NCI-H1048 (cell line): ENCODE measurements at places on chromosomes 13 and 19.
A peak's percentile ranks its signal among the peaks of the same experiment; 100 is the strongest.

DNA sequence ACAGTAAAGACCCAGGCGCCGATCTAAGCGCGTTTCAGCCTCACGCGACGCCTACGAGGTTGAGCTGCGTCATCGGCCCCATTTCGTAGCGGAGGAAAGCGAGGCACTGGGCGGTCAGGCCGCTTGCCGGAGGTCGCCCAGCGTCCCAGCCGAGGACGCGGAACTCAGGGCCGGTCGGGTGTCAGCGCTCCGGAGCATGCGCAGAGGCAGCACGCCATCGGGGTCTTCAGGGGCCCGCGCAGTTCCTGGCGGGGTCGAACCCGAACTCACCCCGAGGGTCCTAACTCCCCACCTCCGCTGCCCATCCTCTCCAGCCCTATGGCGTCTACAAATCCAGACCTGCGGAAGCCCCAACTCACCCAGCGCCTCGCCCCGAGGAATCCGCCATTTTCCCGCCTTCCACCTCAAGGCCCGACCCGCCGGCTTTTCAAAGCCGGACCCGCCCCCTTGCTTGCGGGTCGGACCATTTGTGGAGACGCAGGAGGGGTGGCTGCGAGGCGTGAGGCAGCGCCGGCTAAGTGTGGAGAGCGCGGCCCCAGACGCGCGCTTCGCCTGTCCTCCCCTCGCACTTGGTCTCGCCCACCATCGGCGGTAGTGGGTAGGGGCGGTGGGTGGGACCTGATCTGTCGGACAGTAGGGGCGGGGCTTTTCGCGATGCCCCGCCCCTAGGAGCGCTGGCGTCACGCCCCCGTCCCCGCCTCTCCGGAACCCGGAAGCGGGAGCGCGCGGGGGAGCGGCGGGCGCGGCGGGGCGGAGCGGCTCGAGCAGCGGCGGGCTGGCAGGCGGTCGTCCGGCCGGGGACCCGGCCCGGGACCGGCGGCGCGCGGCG lies at the start of the genes HAUS8 and MYO9B:
Gene HAUS8, minus strand, starts transcription at position 418 of the 829 bp plus-strand sequence. Its CDS starts 30 bp downstream, at position 388.
Gene MYO9B, plus strand, starts transcription at position 743 of the 829 bp plus-strand sequence. CDS start 25,941 bp downstream, outside the sequence.
- DNase-seq: peak; percentile 96

- no peak for DNase-seq
These were observed 339.0 kb downstream of the RFC3 start for GRCh38 chr13:34156841-34157365.

GRCh38 chr13:71218960-71219359 lies 648.0 kb downstream of the DACH1 start:
- no peak for DNase-seq

- DNase-seq: no peak
These were observed 11.5 kb upstream of the CCDC97 start for GRCh38 chr19:41298348-41298964.

DNA sequence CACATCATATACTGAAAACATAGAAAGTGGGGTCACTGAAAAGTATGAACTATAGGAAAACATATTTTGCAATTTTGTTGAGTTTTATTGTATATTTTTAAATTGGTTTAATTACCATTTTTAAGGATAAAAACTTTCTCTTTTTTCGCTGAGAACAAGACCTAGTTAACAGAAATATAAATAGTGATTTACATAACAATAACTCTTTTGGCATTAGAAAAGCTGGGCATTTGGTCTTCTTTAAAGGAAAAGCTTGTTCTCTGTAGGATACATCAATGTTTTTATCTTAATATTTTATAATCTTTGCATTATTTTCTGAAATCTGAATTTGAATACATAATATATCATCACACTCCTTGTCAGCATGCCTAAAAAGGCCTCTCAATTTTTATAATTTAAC lies 47.4 kb upstream of the MYCBP2 start:
- no peak for DNase-seq
